OCI-M1 (cell line): ENCODE measurements at places on chromosomes 7 and 10.

DNA sequence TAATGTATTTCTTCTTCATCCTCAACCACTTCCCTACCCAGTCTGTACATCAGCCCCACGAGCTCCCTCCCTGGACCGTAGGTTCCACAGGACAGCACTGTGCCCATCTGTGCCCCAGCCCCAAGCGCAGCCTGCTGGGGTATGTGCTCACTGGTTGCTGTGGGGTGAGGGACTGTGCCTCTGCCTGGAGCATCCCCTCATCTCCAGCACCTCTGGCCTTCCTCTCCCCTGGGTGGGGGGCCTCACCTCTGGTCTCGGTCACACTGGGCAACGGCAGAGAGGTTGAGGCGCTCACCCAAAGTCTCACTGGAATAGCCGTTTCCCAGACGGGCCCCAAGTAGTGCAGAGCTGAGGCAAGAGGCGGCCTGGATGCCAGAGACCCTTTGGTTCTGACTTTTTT is 1.5 kb upstream of the PRKAR1B start:
- DNase-seq, result no peak

GRCh38 chr10:12943425-12943824 is 58.1 kb downstream of the CCDC3 start:
- DNase-seq, result no peak

GRCh38 chr7:95059842-95060313 is 152.5 kb downstream of the PPP1R9A start:
- DNase-seq, result no peak

GRCh38 chr7:133348250-133348649 is 95.4 kb downstream of the EXOC4 start:
- DNase-seq, result no peak

GRCh38 chr7:117086788-117087187 is 133.5 kb downstream of the ST7 start:
- DNase-seq, result peak; percentile 69

DNA sequence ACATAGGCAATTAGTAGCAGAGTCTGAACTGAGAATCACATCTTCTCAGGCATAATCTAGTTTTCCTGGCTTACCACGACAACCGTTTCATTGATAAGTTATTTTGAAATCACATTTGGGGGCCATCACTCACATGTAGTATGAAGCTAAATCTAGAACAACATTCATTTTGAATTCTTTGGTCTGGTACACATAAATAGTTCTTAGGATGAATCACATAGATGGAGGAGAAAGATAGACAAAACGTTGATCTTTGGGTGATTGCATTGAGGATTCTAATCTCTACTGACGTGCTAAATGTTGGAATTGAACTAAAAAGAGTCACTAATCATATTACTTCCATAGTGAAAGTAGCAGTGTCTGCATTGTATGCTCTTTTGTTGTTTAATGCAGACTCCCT is 1022.6 kb downstream of the LRMDA start:
- DNase-seq, result no peak

- DNase-seq, result no peak
Observed at GRCh38 chr10:50593523-50594376, 30.0 kb downstream of the SGMS1 start.

GRCh38 chr7:65980478-65981250 is 1.3 kb downstream of the GUSB start:
- DNase-seq, result peak; percentile 86

GRCh38 chr10:110758898-110759297 is 112.8 kb upstream of the PDCD4 start:
- DNase-seq, result no peak

DNA sequence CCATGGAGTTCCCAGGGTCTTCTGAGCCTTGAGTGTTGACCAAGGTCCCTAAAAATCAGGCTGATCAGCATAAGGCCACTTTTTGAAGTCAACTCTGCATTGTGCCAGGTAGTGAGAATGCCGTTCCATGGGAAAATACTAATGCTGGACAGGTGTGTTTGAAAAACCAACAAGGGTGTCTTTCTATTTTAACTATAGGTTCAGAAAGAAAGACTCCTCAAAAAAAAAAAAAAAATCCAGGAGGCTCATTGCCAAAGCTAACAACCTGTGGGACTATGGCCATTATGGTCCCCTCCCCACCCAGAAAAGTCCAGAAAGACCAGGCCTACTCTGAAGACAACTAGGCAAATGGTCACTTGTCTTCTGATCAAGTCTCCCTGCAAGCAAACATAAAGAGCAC is 44.4 kb downstream of the NRAP start:
- no peak for DNase-seq

DNA sequence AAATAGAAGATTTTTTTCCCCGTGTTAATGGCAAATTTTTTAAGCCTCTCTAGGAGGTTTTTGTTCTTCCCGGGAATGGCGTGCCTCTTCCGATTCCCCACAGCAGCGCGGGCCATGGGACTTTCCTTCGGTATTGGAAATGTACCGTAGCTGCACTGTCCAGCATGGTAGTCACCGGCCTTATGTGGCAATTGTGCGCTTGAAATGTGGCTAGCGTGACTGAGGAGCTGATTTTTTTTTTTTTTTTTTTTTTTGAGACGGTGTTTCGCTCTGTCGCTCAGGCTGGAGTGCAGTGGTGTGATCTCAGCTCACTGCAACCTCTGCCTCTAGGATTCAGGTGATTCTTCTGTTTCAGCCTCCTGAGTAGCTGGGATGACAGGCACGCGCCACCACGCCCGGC is 938 bp upstream of the TCTN3 start:
- DNase-seq, result no peak

DNA sequence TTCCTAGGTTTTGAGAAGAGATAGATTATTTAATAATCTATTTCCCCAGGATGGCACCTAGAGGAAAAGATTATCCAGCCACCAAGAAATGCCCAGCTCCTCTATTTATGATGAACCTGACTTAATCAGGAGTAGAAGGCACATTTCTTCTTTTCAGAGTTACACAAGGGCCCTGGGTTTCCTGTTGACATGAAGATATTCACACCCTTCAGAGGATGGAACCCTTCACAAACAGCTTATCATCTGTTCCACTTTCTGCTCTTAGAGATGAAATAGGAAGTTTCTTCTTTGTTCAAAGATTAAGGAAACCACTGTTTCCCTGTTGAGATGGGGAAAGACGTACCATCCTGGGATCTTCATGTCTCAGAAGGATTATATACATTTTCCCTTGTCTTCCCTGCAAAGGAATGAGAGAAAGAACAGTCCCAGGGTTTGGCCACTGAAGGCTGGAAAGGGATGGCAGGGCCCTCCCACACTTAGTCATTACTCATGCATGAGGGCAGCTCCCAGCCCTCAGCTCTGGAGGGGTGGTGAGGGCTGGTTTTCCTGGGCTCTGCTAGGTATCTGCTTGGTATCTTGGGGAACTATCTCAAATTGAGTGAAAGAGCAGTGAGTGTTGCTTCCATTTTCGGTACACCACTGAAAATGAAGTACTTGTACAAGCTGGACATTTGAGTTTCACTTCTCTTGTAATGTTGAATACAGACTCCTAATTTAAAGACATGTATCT is 64.0 kb downstream of the MTPAP start:
- peak; percentile 45 for DNase-seq

DNA sequence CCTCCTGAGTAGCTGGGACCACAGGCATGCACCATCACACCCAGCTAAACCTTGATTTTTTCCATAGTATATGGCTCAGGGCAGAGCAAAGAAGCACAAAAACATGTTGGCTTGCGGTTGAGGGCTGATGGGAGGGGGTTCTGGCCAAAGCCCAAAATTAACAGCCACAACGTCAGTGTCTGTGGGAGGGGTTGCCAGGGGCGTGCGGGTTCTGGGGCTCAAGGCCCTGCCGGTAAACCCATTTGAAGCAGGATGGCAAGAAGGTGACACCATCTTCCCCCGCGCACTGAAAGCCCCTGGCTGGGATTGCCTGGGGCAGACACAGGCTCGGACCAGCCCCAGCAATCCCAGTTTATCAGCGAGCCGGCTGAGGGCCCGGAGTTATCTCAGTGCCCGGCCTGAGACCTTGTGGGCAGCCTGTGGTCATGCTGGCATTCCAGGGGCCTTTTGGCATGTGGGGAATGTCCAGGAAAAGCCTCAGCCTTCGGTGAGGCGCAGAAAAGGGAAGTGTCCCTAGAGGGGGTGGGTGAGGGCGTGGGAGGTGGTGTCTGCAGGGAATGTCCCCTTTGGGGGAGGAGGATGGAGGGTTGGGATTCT is 167.7 kb upstream of the TNRC18 start:
- DNase-seq, result peak; percentile 71

DNA sequence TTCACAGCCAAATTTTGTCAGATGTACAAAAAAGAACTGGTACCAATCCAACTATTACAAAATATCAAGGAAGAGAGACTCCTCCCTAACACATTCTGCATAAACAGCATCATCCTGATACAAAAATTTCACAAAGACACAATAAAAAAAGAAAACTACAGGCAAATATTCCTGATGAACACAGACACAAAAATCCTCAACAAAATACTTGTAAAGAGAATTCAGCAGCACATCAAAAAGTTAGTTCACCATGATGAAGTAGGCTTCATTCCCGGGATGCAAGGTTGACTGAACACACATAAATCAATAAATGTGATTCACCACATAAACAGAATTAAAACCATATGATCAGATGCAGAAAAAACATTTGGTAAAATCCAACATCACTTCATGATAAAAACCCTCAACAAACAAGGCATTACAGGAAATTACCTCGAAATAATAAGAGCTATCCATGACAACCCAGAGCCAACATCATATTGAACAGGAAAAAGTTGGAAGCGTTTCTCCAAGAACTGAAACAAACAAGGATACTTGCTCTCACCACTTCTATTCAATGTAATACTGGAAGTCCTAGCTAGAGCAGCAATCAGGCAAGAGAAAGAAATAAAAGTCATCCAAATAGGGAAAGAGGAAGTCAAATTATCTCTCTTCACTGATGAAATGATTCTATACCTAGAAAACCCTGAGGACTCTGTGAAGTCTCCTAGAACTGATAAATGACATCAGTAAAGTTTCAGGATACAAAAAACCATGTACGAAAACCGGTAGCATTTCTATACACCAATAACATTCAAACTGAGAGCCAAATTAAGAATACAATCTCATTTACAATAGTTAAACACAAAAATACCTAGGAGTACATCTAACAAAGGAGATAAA is 223.1 kb downstream of the REEP3 start:
- peak; percentile 95 for DNase-seq

DNA sequence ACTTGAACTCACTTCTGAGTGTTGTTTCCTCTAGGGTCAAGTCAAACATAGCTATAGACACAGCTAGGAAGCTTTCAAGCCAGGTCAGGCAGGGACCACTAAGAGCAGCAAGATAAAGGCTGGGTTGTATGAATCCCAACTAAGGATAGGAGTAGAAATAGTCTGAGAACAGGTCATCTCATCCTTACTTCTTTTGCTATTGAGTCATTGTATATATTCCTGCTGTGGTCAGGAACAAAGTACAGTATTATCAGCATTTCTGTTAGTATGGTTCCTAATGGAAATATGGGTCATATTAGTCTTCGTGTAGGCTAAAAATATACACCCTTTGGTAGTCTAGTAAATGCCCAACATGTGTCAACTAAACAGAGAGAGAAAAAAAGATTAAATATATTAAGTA is 145.3 kb downstream of the BTAF1 start:
- DNase-seq, result no peak

GRCh38 chr10:73991884-73992245 is 6.1 kb upstream of the VCL start:
- peak; percentile 91 for DNase-seq

DNA sequence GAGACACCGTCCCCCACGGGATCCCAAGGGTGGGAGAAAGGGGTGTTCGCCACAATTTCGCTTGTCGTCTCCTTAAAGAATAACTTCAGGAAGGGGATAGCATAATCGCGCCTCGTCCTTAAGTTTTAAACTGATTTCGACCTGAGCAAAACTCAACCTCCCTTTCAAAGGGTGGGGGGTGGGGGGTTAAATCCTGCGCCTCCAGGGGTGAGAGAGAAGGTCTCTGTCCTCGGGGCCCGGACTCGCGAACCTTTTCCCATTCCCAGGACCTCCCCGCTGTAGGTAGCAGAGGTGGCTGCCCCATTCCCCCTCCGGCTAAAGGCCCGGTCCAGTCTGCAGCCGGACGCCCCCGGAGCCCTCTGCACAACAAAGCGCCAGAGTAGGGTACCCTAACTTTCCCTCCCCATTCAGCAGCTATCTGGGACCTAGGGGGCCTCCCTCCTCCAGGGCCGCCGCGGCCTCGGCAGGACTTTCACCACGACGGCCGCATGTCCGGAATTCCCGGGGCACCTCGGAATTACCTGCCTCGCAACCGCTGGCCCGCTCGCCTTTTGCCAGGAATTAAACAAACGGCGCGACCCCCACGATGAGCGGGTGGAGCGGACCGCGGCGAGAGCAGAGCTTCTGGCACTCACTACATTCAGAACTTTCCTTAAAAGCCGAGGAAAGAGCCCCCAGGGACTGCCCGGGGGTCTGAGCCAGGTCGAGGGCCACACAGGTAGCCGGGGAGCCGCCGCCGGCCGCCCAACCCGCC is 1.7 kb downstream of the CDK6 start:
- DNase-seq, result peak; percentile 99
